Posterior vena cava (tissue), 2 donors: ENCODE measurements at places on chromosomes 3 and 15.

DNA sequence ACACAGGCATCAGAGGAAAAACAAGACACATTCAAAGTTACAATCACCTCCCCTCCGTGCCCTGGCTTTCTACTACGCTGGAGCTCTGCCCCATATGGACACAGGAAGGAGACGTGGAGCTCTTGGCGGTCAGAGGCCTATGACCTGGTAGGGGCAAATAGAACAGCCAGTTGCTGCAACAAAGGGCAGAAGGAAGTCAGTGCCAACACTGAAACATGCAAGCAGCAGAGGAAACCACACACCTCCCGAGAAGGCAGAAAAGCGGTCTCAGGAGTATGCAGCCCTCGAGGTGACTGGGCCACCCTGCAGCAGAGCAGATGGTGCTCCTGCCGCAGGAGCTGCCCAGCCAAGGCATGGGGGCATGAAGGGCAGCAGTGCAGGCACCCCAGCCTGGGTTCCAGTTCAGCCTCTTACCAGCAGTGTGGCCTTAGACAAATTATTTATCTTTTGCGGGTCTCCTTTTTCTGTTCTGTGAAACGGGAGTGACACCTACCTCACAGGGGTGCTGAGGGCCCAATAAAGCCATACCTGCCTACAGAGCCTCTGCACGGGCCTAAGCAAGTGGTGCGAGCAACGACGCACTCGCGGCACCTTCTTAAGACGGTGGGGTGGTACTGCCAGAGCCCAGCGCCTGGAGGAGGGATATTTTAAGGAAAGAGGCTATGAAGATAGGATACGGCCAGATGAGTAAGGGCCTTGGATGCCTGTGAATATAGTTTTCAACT lies 8.6 kb downstream of the ZXDC start:
- DNase-seq, result peak; percentile 58

DNA sequence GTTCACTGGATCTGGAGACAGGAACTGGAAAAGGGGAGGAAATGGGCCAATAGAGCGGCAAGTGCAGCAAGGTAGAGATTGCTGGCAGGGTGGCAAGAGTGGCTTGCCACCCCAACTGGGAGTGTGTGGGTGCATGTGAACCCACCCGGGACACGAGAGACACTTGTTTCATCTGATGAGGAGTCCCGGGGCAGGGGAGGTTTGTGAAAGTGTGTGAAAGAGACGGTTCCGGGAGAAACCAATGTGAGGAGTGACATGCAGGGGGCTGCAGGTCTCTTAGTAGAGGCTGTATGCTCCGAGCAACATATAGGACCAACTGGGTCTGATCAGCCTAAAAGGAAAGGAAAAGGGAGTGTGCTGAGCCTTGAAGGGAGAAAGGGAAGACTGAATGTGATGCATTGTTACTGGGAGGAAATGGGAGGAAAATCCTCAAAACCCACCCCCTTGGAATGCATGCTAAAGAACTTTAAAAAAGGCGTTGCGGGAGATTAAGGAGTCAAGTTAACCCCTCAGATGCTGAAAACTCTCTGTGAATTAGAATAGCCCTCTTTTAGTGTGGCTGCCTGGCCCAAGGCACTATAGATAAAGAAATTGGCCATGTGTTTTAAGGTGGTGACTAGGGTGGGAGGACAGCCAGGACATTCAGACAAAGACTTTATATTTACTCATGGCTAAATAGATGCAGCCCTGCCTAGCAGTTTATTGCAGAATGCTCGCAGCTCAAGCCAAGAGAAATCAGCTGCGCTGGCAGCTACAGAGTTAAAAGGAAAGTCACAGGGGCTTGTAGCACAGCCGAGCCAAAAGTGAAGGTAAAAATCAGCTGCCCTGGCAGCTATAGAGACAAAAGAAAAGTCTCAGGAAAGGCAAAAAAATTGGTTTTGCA lies 9.1 kb upstream of the SLC9C1 start:
- no peak for DNase-seq

GRCh38 chr15:50879016-50879617 lies 29.4 kb upstream of the AP4E1 start:
- no peak for DNase-seq

DNA sequence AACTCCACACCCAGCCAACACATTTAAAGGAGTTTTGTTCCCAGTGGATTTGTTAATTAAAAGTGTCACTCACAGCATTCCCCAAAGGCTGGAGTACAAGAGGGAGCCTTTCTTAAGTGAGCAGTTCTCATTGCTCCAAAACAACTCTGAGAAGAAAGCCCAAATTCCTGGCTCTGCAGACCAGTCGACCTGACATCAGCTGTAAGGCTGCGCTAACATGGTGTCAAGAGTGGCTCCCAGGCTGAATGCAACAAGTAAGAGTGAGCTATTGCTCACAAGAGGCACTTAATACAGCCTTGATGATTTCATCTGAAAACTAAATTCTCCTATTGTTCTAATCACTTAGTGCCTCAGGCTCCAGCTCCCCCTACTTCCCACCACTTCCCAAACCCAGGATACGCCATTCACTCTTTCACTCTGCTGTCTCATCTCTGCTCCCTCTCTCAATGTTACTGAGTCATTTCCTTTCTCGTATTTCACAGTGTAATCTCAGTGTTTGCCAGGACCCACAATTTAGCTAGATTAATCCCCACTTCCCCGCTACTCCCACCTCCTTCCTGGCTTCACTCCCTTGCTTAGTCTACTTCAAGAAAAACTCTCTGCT lies 81.8 kb downstream of the WWTR1 start:
- DNase-seq, result no peak

GRCh38 chr3:189845069-189845468 lies 213.9 kb downstream of the TP63 start:
- no peak for DNase-seq

DNA sequence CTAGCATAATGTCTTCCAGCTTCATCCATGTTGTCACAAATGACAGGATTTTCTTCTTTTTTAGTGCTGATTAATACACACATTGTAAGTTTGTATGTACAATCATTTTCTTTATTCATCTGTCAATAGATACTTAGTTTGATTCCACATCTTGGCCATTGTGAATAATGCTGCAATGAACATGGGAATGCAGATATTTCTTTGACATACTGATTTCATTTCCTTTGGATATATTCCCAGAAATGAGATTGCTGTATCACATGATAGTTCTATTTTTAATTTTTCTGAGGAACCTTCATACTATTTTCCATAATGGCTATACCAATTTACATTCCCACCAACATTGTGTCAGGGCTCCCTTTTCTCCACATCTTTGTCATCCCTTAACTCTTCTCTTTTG lies 117.9 kb downstream of the MEIS2 start:
- DNase-seq, result no peak

DNA sequence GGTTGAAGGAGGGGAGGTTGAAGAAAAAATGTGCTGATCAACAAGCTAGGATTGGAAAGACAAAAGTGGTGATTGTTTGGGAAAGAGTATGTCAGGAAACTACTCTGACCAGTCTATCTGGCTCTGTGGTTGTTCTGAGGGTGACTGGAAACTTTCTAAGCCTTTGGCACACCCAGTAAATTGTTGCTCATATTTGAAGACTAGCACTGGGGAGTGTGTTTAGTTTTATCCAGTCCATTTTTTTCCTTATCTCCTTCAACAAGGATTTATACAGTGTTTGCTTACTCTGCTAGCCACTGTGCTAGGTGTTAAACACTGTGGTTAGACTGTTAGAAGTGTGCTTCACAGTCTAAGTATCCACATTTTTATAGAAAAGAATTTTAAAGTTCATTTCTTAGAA lies 28.8 kb downstream of the PPM1L start:
- no peak for DNase-seq

DNA sequence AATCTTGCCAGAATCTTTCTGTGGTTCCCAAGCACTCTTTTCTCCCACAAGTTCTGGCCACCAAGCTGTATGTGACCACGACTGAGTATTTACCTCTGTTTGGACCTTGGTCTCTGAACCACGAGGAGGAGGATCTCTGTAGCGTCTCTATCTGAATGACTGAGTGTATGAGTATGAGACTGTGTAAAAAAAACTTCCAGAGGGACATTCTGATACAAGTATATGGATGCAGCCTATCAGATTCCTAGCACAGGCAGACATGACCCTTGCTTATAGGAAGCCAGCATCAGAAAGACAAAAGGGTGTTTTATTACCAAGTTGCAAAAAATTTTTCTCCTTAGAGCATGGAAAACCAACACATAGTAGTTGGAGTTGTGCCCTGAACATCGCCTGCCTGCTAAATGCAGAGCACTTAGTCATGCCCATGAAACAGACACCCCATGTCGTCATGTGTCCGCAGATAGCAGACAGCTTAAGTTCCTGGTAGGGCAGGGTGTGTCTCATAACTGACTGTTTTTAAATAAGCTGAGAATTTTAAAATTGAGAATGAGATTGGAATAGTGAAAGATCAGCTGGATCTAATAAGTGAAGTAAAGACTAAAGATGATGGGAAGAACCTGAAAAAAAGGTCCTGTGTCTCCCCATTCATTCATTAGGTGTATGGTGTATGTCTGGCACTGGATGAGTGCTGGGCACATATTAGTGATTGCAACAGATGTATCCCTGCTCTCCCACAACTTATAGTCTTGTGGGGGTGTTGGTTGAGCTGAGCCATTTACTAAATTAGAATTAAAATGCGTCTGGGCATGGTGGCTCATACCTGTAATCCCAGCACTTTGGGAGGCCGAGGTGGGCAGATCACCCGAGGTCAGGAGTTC lies 30.9 kb downstream of the DAG1 start:
- peak; percentile 90 for DNase-seq
